ENCODE measurements at places on chromosomes 2 and 18.

- DNase-seq = no peak
These were observed 974.8 kb upstream of the POU3F3 start for GRCh38 chr2:103879101-103879500.

DNA sequence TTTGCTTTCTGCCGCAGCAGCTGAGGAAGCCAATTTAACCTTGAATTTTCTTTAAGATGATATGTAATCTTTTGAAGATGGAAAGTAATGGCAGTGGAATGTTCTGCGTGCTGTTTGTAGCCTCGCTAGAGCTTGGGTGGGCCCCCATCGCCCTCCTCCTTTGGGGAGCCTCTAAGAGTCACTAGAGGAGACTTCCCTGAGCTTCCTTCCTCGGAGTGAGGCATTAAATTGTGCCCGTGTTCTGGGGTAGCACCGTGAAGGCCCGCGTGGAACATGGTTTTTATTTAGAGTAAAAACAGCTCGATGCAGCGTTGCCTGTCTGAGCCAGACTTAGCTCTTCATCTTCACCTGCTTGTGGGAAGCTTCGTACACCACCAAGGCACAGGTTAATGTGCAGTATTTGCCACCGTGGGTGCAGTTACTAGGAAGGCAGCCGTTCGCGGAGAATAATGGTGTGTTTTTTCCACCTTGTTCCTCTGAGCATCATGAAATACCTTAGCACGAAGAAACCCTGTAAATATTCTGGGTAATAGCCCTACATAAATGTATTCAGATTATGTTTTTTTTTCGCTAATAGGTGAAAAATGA, 38.5 kb downstream of the NCK2 start:
- no peak for DNase-seq

DNA sequence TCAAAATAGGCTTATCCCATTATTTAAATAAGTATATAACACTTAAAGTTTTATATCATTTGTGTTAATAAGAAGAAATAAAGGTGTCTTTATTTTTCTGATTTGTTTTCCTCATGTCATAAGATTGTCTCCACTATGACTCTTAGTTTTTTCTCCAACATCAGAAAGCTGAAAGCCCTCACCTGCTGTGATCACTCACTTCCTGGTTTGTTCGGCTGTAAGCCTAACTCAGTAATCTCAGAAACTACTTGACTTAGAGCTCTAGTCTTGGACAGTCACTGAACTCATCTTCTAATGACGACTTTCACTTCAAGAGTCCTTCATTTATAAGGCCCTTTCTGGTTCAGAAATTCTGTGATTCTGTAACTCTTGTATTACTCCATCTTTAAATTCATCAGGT, 311.0 kb downstream of the ZEB2 start:
- no peak for DNase-seq

GRCh38 chr2:127637725-127638252, 8.2 kb upstream of the GPR17 start:
- no peak for DNase-seq

DNA sequence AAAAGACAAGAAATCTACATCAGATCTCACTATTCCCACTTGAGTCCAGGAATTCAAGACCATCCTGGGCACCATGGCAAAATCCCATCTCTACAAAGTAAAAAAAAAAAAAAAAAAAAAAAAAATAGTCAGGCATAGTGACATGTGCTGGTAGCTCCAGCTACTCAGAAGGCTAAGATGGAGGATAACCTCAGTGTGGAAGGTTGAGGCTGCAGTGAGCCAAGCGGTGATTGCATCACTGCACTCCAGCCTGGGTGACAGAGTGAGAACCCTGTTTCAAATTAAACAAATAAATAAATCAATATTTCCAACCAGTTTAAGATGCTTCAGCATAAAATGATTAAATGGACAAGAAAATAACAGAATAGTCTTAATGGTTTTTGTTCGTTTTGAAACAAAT, 197.4 kb downstream of the DSEL start:
- DNase-seq = no peak
